ENCODE measurements at places on chromosomes 2 and 18. TPM values are rescaled to one million over a fixed set of nuclear protein-coding genes. Genes with fewer than 3 reads are reported as not detected.

Gene ZNF892
- 7.8 TPM for total RNA-seq

DNA sequence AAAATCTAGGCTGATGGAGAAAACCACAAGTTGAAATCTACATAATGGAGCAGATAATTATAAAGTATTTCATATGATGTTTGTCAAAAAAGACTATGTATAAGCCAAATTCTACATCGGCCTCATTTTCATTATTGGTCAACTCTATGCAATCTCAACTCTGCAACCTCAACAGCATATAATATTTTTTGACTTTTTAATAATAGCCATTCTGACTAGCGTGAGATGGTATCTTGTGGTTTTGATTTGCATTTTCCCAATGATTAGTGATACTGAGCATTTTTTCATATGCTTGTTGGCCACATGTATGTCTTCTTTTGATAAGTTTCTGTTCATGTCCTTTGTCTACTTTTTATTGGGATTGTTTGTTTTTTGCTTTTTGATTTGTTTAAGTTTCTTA, 496.1 kb upstream of the SLC39A10 start:
- no peak for DNase-seq

- DNase-seq, result no peak
These were observed 314.8 kb upstream of the SALL3 start for GRCh38 chr18:78664848-78665247.

GRCh38 chr2:70181363-70181956, 9.4 kb downstream of the C2orf42 start:
- DNase-seq, result no peak

Gene CXCR1
- not detected for total RNA-seq

DNA sequence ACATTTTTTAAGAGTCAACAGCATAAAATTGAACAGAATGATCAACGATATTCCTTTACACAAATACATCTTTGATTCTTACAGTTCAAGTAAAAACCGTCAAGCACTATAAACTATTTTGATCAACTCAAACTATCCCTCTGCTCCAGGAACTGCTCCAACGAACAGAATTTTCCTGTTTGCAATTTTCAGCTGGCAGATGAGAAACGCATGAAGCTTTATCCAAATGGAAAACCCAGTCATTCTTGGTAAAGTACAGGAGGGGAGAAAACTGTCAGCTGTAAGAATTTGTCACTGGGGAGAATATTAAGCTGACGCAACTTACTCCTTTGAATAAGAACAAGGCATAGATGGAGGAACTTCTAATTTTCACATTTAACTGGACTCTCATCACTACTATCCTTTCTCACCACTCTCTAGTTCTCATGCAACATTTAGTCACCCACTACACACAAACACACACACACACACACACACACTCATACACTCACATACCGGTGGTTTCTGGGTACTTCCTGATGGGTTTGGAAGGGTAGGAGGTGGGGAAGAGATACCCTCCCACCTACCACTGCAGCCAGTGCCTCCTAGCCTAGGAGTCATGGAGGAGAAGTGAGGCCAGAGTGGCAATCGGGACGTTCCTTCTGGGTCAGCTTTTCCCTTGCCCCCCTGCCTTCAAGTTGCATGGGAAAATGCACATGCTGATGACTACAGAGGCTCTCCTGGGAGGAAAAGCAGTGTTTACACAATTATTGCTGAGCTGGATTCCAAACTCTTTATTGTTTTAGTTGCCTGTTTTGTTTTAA, 54.0 kb upstream of the SPATS2L start:
- peak; percentile 24 for DNase-seq

DNA sequence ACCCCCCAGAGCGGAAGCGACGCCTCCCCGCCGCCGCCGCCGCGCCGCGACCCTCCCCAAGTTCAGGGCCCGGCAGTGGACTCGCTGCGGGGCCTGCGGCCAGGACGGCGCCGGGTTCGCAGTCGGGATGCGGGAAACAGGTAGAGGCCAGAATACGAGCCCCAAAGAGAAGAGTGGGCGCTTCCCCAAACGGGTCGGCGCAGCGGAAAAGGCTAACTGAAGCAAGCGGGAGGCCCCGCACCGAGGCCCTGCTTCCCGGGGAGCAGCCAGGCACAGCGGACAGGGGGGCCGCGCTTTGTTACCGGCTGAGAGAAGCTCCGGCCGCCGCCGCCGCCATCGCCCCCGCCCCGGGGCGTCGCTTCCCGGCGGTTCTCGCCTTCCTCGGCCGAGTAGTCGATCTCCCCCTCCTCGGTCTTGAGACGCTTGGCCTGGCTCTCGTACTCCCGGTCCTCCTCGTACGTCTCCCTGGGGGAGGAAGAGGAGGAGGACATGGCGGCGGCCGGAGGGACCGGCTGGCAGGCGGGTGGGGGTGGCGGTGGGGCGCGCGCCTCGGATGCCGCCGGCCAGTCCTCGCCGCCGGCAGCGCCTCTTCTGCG, 494 bp downstream of the HNRNPLL start:
- DNase-seq, result peak; percentile 24

DNA sequence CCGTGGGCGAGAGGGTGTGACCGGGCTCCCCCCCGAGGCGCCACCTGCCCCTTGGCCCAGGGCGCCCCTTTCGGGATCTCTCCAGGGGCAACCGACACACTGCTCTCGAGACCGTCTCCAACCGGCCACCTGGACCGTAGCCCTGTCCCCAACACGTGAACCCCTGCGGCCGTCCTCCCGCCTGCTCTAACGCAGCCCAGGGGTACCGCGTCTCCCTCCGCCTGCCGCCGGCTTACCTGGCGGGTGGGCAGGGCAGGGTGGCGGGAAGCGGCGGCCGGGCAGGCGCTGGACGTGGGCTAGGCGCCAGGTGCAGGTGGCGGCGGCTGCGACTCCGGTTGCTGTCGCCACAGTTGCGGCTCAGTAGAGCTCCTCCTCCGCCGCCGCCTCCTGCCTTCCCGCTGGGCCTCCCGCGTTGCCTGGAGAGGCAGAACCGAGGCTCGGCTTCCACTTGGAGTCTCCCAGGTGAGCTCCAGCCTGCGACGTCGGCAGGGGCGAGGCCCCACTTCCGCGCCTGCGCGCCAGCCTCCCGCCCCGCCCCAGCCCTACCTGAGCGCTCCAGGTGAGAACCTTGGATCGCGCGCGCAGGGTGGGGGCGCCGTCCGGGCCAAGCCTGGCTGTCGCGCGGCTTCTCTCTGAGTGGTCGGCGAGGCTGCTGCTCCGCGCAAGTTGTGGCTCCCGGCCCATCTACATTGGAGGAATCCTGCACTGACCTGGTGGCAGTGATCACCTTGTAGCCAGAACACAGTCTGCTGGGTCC, at the start of gene GALNT3:
Gene GALNT3, minus strand, starts transcription at position 469 of the 757 bp plus-strand sequence. CDS start 23,547 bp downstream, outside the sequence.
- DNase-seq, result peak; percentile 92

DNA sequence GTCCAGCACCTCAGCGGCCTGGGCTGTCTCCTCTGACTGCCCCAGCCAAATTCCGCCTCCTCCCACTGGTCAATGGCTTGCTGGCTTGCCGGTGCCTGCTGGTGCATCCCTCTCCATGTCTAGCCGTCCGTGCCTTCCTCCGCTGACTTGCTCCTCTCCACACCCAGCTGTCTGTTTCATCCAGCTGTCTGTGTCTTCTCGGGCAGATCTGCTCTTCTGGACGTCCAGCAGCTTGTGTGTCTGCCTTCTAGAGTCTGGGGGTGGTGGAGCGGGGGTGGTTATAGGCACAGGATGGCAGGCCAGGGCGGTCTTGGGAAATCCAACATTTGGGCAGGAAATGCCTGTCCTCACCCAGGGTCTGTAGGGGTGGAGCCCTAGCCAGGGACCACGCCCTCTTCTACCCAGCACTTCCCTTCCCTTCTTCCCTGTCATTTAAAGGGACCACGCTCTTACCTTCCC, 369.2 kb downstream of the GALNT13 start:
- DNase-seq, result no peak

Gene IL1A
- 0.66 TPM for total RNA-seq

Gene SATB2
- total RNA-seq, result 6.4 TPM

Gene MROH2A
- 1.2 TPM for total RNA-seq

- no peak for DNase-seq
These were observed 120.6 kb upstream of the EML6 start for GRCh38 chr2:54602736-54603322.

- DNase-seq, result no peak
These were observed 35.9 kb downstream of the CCDC102B start for GRCh38 chr18:68833756-68834155.

DNA sequence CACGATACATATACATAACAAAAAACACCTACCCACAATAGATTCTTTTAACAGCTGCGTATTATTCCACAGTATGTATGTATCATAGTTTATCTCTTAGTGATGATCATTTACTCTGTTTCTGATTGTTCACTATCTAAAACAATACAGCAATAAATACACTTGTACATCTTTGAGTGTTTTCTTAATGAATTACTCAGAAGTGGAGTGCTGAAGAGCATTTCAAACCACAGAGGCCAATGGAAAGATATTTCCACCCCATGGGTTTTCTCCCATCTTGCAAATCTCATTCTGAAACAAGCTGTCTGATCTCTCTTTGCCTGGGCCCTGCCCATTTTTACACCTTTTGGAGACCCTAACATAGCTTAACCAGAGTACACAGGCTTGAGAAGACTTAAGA, 113.8 kb upstream of the KLF7 start:
- no peak for DNase-seq

- no peak for DNase-seq
These were observed 236.0 kb downstream of the LDLRAD4 start for GRCh38 chr18:13454363-13455150.

DNA sequence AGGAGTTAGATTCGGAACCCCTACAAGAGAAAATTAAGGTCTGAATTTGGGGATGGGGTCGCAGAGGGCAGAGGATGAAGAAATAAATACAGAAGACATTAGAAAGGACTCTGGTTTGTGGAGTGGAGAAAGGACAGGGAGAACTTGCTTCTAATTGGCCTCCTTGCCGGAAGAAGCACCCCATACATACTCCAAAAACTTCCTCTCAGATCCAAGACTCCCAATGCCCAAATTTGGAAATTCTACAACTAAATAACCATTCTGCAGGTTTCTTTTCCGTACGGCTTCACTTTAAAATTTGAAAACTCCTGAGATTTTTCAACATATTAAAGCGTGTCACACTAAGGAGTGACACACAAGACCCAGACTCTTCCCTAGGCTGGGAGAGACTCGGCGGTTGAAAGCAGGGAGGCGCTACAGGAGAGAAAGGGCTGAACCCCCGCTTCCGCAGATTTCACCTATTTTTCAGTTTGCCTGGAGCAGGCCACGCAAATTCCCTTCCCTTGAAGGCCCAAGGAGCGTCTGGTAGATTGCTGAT, 478 bp downstream of the CLHC1 start:
- no peak for DNase-seq

Gene HOXD13
- total RNA-seq, result not detected

DNA sequence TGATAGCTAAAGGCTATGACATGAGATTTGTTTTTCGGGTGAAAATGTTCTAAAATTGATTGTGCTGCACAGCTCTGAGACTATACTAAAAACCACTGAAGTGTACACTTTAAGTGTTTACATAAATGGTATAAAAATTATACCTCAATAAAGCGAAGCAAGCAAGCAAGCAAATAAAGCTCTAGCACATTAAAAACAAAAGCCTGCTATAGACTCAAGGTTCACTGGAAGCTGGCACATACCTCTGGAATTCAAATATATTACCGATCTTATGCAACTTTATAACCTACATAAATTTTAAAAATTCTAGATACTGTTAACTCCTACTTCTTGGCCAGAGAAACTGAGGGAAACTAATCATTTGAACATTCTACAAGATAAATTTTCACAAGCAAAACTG, 20.1 kb downstream of the PELI1 start:
- no peak for DNase-seq

DNA sequence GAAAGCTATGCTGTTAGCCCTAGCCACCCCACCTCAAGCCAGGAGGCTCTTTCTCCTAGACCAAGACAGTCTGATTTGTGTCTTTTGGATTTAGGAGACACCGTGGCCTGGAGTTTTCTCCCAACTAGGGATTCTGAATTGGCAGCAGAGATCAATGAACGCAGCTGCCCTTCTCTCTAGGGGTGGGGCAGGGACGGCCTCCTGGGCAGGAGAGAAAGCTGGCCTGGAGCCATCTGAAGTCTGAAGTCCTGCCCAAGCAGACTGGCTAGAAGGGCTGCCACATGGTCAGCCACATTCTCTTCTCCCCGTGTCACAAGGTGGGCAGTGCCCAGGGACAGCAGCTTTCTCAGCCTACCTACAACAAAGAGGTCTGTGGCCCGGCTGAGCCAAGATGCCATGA, 45.1 kb downstream of the PIEZO2 start:
- peak; percentile 66 for DNase-seq

- no peak for DNase-seq
These were observed 86.6 kb downstream of the ACOXL start for GRCh38 chr2:110818767-110819481.

Measured in mucosa of gallbladder (tissue), 1 donor.